ENCODE measurements at places on chromosomes 4 and X. TPM values are rescaled to one million over a fixed set of nuclear protein-coding genes. Genes with fewer than 3 reads are reported as not detected.

NAAA gene
- total RNA-seq = 3.4 TPM

- DNase-seq = no peak
These were observed 349.8 kb upstream of the KLHL4 start for GRCh38 chrX:87167841-87168240.

DNA sequence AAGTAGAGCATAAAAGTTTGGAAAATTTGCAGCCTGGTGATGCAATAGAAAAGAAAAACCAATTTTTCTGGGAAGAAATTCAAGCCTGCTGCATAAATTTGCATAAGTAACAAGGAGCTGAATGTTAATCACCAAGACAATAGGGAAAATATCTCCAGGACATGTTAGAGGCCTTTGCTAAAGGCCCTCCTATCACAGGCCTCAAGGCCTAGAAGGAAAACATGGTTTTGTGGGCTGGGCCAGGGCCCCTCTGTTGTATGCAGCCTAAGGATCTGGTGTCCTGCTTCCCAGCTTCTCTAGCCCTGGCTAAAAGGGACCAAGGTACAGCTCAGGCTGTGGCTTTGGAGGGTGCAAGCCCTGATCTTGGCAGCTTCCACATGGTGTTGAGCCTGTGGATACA lies 6.2 kb upstream of the RTL3 start:
- DNase-seq = no peak

RASL11B gene
- not detected for total RNA-seq

- no peak for DNase-seq
These were observed 2.2 kb downstream of the PWWP3B start for GRCh38 chrX:106170318-106170717.

DNA sequence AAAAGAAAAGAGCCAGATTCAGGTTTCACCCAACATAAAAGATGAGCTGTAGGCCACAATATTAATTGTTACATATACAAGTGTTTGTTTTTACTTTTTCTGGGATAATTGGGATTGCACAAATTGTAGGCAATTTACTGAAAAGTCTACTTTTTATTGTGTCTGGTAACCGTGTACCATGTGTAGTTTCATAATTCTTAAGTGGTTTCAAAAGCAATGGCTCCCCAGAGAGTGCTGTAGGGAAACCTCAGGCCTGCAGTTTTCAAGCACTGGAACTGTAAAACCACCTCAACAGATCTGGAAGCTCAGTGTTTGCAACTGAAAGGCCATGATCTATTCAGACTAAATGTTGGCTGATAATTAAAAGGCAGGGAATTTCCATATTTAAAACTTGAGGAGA lies 53.9 kb upstream of the MMAA start:
- DNase-seq = no peak

ARR3 gene
- total RNA-seq = not detected

GRCh38 chr4:59243038-59243437 lies 1957.1 kb upstream of the ADGRL3 start:
- DNase-seq = no peak

GRCh38 chrX:134671294-134671693 lies 13.0 kb upstream of the PLAC1 start:
- DNase-seq = no peak

GRCh38 chr4:76377481-76377901 lies 43.5 kb downstream of the CCDC158 start:
- DNase-seq = no peak

- no peak for DNase-seq
These were observed 81.6 kb downstream of the ZFX start for GRCh38 chrX:24231131-24231540.

DNA sequence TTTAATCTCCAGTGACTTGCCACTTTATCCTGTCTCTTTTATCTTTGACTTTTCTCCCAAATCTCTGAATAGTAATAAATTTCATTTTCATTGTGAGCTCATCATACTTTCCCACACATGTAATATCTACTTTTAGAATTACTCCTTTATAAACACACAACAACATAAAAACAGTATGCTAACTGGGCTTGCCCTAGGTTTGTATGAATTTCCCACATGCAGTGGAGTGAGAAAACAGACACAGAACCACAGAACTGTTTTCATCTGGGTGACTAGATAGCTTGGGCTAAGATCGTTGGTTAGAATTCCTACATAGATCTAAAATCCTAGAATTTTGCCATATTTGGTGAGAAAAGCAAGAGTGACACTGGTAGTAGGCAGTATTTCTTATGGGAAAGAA lies 409.5 kb downstream of the SPRY1 start:
- DNase-seq = no peak

FAT1 gene
- 0.69 TPM for total RNA-seq

DNA sequence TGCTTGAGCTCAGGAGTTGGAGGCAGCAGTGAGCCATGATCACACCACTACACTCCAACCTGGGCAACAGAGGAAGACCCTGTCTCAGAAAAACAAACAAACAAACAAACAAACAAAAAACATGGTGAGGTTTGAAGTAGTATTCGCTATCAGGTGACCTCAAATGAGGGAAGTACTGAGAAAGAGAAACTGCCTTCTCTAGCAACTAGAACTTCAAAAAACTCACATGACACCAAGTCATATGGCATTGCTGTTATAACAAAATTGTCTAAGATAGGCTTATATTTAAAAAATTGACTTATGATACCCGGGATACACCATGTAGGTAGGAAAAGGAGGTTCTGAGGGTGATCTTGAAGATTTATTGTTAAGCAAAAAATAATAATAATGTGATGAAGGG lies 10.3 kb downstream of the MPP1 start:
- DNase-seq = no peak

GRCh38 chrX:7704205-7704604 lies 138.8 kb upstream of the VCX start:
- no peak for DNase-seq

GRCh38 chr4:132387060-132387459 lies 762.0 kb upstream of the PCDH10 start:
- DNase-seq = no peak

- DNase-seq = no peak
These were observed 68.7 kb upstream of the ADAD1 start for GRCh38 chr4:122309988-122310626.

DNA sequence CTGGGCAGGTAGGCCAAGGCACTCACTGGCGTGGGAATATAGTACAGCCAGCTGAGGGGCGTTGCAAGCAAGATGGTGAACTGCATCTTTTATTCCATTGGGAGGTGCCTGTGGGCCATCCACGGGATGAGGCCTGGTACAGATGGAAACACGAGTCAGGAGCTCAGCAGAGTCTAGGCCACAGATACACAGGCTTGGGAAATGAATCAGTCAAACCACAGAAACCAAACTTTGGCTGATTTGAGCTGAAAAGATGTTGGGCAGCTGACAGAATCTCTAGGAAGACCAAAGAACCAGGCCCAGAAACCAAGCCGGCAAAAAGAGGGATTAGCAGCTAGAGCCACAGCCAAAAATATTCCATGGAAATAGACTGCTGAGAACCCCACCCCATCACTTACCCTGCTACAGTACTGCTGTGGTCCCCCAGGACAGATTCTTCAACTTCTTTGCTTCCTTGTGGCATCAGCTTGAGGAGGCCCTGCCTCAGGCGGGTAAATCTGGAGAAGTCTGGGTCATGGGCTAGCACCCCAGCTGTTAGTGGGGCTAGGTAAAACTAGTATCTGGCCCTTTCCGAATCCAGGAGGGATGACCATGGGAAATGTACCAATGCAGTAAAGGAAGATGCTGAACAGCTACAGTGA lies 75.4 kb downstream of the TMEM131L start:
- no peak for DNase-seq

DNA sequence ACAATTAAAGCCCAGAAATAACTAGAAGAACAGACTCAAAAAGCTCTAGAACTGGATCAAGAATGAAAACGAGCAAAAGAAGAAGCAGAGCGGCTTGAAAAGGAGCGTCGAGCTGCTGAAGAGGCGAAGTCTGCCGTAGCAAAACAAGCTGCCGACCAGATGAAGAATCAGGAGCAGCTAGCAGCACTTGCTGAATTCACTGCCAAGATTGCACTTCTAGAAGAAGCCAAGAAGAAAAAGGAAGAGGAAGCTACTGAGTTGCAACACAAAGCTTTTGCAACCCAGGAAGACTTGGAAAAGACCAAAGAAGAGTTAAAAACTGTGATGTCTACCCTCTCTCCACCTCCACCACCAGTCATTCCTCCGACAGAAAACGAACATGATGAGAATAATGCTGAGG lies 56.1 kb upstream of the PPP4R3C start:
- DNase-seq = no peak

GRCh38 chr4:20895988-20896387 lies 195.7 kb downstream of the PACRGL start:
- DNase-seq = no peak

- DNase-seq = no peak
These were observed 11.3 kb upstream of the APLN start for GRCh38 chrX:129665916-129666644.

- no peak for DNase-seq
These were observed 79.2 kb downstream of the EFNB1 start for GRCh38 chrX:68908071-68908470.

- no peak for DNase-seq
These were observed 54.4 kb upstream of the GPR174 start for GRCh38 chrX:79089896-79090584.

- no peak for DNase-seq
These were observed 2.4 kb upstream of the NSUN7 start for GRCh38 chr4:40747207-40747835.

GRCh38 chr4:126924237-126924636 lies 708.5 kb upstream of the INTU start:
- no peak for DNase-seq

GRCh38 chr4:128813965-128814364 lies 4.5 kb downstream of the JADE1 start:
- no peak for DNase-seq

NIPAL1 gene
- total RNA-seq = 8.7 TPM

AFF1 gene
- 56.1 TPM for total RNA-seq

ATOH1 gene
- total RNA-seq = not detected

- DNase-seq = no peak
These were observed 14.3 kb downstream of the FAM9C start for GRCh38 chrX:13029887-13030771.
